ENCODE measurements at places on chromosomes 12 and 14.

- DNase-seq = no peak
These were observed 25.6 kb downstream of the ALDH2 start for GRCh38 chr12:111792155-111792855.

GRCh38 chr14:93011650-93012325 is 88.8 kb downstream of the CHGA start:
- no peak for DNase-seq

DNA sequence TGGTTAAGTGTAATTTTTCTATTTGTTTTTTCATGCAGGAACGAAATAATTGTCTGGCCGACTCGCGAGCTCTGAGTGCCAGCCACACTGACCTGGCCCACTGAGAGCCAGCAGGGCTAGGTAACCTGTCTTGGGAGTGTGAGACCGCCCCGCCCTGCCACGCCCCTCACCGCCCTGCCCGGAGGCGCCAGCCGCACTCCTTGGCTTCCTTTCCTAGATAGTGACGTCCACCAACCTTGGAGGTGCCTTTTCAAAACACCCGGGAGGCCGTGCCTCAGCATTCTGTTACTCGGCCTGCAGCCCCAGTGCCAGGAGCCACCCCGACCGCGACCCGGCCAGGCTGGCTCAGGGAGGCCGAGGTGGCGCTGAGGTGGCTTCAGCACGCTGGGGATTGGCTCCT is 21.7 kb downstream of the XRCC3 start:
- no peak for DNase-seq

DNA sequence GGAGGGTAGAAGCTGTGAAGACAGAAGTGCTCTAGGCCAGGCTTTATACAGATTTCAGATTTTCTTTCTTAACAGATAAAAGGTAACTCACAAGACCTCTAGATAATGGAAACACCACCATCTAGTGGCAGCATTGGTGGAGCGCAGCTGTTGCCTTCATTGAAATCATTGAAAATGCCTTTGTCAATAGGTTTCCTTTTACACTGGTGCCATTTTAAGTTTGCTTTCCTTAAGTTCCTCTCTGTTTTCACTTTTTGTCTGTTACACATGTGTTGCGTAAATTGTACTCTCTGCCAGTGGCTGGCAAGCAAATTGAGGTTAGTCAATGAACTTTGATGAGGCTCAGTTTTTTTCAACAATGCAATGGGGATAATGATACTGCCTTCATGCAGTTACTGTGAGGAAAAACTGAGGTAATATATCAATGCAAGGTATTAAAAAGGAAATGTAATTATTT is 31.1 kb downstream of the ALDH1L2 start:
- DNase-seq = peak; percentile 49

DNA sequence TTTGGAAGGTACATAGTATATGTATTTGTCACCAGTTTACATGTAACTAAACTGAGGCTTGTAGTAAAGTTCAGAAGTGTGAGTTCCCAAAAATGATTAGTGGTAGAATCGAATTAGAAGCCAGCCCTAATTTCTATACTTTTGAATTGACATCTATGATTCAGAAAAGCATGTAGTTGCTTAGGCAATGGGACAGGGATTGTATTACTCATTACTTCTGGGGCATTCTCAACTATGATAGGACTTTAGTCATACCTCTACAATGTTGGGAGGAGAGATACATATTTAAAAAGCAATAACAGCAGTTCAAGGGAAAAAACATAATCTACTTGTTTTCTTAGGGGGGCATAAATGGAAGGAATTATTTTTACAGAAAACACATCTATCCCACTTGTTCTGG is 277.9 kb upstream of the E2F7 start:
- no peak for DNase-seq

GRCh38 chr12:113232840-113233585 is 11.7 kb downstream of the TPCN1 start:
- DNase-seq = no peak

GRCh38 chr12:103848143-103848542 is 7.1 kb upstream of the NT5DC3 start:
- no peak for DNase-seq

- no peak for DNase-seq
These were observed 5.4 kb upstream of the ANO4 start for GRCh38 chr12:100789146-100789545.

DNA sequence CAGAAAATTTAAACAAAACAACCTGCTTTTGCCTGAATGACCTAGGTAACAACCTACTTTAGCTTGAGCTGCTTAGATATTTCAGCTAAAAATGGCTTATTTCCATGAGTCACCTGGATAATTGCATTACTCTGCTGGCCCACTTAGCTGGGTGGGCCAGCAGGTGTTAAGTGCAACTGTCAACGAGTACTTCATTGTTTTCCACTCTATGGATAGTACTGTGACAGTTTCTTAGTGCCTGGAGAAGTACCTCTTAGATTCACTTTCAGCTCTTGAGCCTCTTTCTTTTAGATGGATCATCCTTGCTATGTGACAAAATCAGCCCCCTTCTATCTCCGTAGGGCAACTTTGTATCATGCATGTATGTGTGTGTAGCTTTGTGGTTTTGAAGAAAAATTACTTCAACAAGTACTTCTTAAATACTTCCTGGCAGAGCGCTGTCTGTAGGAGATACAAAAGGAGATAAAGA is 368.2 kb upstream of the ATP2B1 start:
- no peak for DNase-seq

- no peak for DNase-seq
These were observed 162.9 kb downstream of the KSR2 start for GRCh38 chr12:117805865-117806264.

GRCh38 chr12:123041042-123041531 is 60.6 kb downstream of the ARL6IP4 start:
- no peak for DNase-seq

DNA sequence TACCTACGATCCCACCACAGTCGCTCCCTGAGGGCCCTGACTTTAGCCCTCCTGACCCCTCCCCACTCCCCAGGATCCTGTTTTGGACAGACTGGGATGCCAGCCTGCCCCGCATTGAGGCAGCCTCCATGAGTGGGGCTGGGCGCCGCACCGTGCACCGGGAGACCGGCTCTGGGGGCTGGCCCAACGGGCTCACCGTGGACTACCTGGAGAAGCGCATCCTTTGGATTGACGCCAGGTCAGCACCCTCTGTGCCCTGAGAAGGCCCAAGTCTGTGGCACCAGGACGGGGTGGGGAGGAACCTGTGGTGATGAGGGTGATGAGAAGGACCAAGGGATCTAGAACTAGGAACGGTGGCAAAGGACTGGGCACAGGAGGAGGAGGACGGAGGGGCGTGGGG is 29.9 kb upstream of the LRP1-AS start:
- no peak for DNase-seq

DNA sequence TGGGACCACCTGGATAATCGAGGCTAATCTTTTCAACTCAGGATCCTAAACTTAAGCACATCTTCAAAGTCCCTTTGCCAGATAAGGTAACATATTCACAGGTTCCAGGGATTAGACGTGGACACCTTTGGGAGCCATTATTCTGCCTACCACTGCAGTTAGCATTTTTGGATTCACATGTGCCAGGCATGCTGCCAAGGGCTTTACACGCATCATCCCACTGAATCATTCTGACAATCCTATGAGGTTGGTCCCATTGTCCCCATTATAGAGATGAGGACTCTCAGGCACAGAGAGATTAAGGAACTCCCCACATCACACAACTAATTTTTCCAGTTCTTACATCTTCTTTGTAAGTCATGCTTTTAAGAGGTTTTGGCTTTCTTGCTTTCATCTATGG is 34.5 kb downstream of the RTN1 start:
- no peak for DNase-seq

DNA sequence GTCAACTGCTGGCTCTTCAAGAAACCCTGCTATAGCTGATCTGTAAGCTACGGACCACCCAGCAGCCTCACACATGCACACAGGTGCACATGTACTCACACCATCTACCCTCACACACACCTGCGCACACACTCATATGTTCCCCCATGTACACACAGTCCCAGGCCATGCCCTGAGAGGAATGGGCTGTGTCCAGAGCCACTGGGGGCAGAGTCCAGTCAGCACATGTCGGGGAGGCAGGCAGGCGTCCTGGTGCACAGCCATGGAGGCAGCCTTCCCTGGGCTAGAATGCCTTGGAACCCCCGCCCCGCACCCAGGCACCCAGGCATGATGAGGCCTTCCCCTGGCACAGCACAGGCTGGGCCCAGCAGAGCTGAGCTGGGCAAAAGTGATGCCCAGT is 58.3 kb upstream of the DLK1 start:
- no peak for DNase-seq

GRCh38 chr14:55845963-55846825 is 266.2 kb downstream of the KTN1 start:
- no peak for DNase-seq

DNA sequence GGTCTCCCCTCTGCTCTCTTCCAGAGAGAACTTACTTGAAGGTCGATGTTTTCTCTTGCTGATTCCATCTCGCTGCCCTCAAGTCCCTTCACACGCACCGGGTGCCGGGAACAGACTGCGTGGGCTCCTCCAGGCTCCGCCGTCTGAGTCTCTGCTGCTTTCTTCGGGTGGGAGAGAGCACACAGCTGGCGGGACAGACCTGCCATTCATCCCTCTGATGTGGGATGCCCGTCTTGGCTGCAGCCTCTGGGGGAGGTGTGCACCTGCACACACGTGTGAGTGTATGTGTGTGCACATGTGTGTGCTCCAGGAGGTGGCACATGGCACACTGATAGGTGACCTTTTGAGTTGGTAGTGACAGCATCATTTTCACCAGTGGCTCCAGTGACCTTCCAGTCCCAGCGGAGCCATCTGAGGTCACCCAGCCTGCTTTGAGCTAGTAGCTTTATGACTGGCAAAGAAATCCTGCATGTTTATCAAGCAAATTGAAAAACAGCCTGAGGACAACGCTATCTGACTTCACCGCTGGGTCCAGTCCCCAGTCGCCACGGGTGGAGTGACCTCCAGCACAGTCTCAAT is at the start of gene NINJ2:
NINJ2 (minus strand) TSS at position 153 of the 579 bp plus-strand sequence; CDS start at position 68, 85 bp downstream.
- DNase-seq = no peak

DNA sequence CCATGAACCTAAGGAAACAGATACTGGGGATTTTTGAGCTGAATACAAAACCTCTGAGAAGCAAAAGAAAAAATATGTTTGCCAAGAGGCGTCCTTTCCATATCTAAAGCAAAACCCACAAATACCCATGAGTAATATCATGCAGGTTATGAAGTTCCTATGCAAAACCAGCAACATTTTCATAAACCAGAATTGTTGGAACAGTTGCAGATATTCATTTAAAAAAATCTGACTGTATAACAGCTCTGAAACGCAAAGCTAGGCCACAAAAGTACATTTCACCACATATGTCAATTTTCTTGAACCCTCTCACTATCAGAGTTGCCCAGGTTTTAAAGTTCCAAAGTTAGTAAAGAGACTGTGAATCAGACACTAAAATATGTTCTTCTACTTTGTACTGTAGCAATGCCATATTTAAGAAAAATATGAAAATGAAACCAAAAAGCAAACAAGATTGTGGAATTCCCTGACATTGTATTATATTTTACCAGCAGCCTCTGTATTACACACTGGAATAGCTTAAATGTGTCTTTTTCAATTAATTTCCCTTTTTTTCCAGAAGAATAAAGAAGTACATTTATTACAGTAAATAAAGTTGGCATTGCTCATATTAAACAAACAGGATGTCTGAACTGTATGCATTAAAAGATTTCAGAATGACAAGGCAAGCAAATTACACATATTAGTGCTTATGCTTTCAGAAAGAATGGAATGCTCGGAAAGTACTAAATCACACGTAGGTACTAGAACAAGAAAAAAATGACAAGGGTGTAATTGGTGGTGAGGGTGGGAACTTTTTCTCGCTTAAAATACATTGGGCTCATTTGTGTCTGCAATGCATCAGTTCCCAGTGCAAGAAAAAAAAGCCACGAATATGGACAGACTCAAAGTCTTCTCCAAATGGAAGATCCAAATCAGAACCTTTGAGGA is 33.6 kb upstream of the HIF1A start:
- DNase-seq = peak; percentile 49

- DNase-seq = peak; percentile 86
These were observed 13.5 kb upstream of the IRF2BPL start for GRCh38 chr14:77041881-77042545.

GRCh38 chr14:30655658-30656057 is 33.5 kb downstream of the SCFD1 start:
- no peak for DNase-seq

DNA sequence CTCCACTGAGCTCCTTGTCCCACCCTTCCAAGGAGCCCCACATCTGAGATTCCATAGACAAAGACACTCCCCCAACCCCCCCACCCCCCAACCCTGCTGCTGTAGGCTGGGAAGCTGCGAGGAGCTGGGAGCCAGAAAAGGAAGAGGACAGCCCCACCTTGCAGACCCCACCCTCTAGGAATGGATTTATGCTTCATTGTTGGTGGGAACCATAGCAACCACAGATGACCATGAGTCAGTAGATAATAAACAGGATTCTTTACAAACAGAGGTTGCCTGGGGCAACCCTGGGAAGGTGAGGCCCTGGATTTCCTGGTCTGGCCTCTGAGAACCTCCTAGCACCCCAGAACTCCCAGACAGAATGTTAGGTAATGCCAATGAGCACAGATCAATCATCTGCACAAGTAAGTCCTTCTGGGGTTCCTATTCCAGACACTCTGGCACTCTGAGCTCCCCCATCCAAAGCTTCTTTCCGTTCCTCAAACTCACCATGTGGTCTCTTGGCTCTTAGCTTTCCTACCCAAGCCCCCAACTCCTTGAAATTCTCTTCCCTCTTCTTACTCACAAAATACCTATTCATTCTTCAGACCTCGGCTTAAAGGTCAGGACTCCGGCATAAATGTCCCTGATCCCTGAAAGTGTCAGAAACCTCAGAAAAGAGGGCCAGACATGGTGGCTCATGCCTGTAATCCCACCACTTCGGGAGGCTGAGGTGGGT is 15.2 kb upstream of the PLEKHG6 start:
- peak; percentile 26 for DNase-seq

- DNase-seq = no peak
These were observed 66.3 kb downstream of the B4GALNT3 start for GRCh38 chr12:526089-526488.

DNA sequence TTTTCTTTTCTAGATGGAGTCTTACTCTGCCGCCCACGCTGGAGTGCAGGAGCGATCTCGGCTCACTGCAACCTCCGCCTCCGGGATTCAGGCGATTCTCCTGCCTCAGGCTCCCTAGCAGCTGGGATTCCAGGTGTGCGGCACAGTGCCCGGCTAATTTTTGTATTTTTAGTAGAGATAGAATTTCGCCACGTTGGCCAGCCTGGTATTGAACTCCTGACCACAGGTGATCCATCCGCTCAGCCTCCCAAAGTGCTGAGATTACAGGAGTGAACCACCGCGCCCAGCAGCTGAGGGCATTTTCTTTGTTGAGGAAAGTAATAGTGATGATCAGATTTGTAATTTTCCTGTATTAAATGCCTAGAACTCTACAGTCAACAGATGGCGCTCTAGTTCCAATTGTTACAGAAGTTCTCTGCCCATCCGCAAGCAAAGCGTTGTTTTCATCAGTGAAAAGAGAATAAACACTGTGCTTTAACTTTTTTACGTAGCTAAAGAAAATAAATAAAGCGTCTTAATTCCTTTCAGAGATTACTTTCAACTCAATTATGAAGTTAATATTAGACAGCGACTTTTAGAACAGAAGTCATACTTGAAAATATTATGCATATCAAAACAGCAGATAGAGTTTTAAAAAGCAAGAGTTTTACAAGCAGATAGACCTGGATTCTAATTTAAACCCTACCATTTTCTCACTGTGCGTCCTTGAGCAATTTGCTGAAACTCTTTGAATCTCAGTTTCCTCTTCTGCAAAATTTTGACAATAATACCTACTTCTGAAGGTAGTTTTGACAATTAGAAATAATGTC is 335.1 kb downstream of the DUSP6 start:
- DNase-seq = peak; percentile 45
